ENCODE measurements at places on chromosomes 7 and 10.
A peak's percentile ranks its signal among the peaks of the same experiment; 100 is the strongest.

DNA sequence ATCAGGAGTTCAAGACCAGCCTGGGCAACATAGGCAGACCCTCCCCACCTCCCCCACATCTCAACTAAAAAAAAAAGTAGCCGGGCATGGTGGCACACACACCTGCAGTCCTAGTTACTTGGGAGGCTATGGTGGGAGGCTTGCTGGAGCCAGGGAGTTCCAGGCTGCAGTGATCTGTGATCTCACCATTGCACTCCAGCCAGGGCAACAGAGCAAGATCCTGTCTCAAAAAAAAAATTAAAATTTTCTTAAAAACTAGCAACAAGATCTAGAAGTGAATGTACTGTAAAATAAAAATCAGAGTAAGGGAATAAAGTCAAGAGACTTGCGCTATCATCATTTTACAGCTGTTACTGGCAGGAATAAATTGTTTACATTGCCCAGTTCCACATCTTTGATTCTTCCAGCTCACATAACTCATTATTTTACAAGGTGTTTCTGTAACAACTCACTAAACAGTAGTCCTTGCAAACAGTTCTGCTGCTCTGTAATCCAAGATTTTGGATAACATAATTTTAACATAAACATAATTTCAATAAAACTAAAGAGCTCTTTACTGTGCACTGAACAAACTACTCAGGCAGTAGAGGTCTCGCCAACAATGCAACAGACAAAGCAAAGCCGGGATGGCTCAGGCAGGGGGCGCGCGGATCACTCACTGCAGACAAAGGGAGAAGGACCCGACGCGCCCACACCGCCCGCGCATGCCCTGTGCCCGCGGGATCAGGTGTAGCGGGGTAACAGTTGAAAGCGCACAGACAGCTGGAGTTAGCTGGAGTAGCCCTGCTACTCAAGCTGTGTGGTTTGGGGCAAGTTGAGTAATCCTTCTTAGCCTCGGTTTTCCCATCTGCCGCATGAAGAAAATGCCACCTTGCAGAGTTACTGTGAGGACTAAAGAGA is 73.3 kb upstream of the NFE2L3 start:
- no peak for DNase-seq

DNA sequence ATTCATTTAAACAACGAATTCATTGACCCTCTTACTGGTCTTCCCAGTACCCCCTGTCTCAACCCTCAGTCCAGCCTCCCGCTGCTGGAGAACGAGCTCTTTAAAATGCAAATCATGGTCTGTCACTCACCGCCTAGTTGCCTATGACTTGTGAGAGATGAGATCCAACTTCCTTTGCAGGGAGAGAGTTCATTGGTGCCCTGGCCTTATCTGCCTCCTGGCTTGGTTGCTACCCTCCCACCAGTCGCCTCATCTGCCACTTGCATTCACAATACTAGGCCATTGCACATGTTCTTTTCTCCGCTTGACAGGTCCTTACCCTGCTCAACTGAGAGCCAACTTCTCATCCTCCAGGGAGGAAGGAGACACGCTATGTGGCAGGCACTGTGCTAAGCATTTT is 54.0 kb upstream of the MXI1 start:
- no peak for DNase-seq

DNA sequence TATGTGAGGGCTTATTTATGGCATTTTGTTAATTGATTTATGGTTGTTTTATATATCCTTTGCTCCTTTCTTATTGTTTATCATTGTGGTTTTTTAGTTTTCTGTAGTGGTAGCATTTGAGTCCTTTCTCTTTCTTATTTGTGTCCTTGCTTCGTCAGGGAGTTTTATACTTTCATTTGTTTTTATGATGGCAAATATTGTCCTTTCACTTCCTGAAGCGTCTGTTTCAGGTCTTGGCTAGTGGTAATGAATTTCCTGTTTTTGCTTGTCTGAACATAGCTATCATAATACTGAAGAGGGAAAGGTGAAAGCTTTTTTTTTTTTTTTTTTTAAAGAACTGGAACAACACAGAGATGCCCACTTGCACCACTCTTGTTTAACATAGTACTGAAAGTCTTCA is 228.2 kb downstream of the ATRNL1 start:
- no peak for DNase-seq

DNA sequence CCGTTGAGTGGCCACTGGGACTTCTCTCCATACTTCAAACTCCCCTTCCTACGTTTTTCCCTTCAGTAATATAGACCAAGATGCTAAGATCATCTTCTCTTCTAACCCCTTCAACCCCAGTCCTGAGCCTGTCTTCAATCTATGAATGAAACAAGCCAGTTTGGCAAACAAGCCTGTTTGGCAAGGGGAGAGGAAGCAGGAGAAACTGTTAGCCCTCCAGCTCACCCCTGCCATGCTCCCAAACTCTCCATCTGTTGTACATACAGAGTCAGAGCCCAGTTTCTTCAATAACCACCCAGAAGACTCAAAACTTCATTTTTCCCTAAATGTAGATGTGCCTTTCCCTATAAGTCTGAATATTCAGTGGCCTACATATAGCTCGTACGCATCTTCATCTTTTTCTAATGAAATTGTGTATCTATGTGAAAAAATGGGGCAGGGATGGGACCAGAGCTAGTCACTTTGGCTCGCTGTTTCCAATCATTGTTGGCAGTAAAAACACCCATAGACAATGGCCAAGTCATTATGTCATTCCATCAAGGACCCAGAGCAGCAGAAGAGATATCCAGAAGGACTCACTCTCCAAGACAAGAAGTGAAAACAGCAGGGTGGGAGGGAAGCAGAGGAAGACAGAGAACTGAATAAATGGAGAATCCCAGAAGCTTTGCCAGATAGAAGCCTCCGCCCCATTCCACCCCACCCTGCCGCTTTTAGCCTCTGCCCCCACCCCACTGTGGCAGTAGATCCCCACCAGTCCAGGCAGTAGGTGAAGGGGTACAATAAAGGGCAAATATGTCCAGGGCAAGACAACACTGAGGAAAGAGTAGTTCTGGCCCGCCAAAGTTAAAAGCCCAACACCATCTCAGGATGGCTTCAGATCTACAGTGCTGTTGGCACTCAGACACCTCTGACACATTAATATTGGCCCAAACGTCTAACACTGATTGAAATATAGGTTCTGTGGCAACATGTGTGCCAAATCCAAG is 87.3 kb downstream of the DOCK4 start:
- no peak for DNase-seq

DNA sequence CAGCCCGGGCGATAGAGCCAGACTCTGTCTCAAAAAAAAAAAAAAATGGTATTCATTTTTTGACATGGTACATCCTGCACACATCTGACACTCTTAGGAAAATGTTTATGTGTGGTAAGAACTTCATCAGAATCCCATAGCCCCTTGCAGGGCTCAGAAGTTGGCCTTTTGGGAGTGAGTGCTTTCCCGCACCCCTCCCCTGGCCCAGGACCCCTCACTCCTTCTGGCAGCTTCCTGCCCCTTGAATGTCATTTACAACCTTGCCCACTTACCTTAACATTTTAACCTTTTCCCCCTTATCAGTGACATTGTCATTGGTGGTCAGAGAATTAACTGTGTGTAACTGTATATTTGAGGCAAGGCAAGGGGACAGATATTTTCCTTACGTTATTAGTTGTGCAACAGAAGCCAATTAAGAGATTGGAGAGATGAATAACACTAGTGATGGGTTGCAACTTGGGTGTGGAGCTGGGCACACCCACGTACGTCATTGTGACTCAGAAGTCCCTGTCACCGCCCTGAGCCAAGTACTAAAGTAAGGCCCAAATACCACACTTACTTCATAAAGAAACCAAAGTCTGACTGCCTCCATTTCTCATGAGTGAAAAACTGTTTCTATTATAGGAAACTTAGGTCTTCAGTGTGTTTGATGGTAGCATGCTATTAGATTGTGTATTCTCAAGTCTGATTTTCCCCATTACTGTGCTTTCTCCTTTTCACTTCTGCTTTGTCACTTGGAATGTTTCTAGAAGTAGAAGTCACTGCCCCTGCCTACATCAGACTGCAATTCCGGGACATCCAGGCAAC is 31.6 kb downstream of the OGDH start:
- peak; percentile 51 for DNase-seq

DNA sequence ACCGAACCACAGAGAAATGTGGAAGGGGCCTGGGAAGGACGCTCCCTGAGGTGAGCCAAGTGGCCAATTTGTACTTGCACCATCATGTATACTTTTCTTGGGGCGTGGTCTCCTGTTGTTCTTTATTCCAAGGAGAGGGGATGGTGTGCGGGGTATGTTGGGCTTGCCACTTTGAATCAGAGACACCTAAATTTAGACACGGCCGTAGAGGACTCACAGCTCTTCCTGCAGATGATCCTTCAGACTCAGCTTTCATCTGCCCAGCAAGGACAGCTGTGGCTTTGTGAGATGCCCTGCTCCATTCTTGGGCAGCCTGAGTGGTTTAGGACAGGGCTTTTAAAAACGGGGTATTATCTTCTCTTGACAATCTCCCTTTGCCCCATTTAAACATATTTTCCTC is 473.2 kb downstream of the REEP3 start:
- no peak for DNase-seq

GRCh38 chr10:73554721-73555120 is 36.4 kb downstream of the USP54 start:
- no peak for DNase-seq

DNA sequence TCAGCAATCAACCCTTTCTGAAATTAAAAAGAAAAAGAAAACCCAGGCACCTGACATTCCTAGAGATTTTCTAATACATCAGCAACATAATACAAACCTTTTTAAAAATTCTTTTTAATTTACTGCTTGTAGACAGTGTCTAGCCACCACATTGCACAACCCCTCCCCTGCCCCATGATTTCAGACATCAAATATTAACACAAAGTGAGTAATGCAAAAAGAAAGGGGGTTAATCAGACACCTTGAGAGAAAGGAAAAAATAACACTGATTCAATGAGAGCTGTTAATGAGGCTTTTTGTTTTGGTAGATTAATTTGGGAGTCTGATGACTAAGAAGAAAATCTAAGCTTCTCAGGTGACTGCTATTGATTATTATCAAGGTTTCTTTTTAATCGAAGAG is 55.3 kb downstream of the SLC25A13 start:
- DNase-seq: no peak

DNA sequence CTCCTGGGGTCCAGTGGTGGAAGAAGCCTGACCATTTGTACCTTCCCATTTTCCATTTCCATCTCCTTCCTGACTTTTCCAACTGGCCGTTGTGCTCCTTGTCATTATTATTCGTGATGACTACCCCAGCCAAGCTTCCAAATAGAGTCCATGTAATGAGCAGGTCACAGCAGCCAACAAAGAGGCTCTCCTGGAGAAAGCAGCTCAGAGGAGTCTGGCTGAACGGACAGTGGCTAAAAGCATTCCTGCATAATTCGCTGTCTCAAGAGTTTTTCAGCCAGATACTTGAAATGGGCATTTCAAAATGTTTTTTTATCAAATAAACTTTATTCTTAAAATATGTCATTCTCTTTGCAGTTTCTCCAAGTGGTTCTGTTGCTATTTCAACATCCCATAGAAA is 458.6 kb downstream of the INHBA start:
- no peak for DNase-seq

DNA sequence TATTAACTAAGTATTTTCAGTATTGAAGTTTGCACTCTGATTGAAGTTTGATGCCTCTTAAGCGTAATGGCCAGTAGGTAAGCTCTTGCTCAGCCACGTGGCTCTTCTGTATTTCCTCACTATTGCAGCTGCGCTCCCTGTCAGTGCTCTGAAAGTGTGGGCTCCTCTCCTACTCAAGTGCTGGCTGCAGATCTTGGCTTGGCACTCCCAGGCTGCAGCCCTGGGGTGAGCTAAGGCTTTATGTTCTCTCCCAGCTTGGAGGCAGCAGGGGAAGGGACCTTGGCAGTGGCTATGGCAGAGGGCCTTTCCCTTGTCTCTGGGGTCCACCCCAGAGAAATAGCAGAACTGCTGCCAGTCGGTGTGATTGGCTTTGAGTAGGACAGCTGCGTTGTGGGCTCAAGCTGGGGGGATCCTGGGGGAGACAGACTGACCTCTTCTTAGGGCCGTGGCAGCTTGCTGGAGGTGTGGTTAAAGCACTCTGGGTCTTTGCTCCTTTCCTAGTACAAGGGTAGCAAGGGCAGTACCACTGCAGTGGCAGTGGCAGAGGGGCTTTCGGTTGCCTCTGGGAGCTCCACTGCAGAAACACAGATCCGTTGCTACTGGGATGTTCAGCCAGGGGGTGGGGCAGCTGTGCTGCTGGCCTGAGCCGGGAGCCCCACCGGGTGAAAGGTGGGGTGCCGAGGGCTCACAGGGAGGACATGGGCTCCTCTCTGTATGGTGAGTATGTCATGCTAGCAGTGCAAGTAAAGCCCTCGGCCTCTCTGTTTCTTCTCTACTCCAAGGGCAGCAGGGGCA is 100.5 kb downstream of the GLCCI1 start:
- no peak for DNase-seq

DNA sequence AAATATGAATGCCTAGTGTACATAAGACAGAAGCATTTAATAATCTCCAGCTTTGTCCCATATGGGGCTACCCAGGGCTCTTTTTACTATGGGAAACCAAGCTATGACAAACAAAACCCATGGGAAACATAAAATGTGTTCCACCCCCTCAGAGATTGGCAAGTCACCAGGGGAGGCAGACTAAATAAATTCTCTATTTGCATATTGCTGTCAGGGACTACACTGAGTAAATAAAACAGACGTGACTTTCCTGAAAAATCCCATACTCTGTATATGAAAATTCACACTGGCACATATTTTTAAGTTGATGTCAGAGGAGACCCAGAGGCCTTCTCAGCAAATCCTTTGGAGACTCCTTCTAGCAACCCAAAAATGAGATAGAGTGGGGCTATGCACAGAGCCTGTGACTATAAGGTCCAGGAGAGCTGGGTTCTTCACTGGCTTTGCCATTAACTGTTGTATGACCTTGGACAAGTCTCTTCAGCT is 44.0 kb upstream of the HPSE2 start:
- peak; percentile 40 for DNase-seq

Data from HS-27A (cell line).